ENCODE measurements at places on chromosomes 3 and 15.

DNA sequence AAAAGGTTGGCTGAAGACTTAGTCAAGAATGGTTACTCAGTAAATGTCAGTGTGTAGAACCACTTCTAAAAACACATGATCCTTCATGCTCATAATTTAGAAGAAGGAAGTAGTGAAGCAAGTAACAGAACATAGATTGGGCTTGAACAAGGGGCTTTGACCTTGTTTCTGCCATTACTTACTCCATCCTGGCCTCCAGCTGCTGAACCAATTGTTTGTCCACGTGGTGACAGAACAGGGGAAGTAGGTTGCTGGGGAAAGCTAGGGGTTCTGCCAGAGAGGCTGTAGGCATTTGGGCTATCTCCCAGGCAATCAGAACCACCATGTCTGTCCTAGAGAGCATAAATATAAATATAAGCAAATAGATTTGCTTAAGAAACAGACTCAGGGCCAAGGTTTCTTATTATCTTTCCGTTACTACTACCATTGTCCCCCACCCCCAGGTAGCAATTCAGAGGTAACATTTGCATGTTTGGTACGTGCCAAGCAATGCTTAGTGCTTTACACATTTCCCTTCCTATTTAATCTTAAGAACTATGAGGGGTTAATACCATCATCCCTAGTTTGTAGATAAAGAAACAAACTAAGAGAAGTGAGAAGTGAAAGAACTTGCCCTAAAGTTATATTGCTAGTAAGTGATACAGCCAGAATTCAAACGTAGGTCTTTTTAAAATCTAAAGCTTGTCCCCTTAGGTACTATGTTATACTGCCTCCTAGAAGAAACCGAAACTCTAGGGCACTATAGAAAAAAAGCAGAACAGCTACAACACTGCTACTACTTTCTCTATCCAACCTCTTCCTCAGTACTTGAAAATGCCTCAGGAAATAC is 3.0 kb upstream of the SPG11 start:
- DNase-seq, result no peak

DNA sequence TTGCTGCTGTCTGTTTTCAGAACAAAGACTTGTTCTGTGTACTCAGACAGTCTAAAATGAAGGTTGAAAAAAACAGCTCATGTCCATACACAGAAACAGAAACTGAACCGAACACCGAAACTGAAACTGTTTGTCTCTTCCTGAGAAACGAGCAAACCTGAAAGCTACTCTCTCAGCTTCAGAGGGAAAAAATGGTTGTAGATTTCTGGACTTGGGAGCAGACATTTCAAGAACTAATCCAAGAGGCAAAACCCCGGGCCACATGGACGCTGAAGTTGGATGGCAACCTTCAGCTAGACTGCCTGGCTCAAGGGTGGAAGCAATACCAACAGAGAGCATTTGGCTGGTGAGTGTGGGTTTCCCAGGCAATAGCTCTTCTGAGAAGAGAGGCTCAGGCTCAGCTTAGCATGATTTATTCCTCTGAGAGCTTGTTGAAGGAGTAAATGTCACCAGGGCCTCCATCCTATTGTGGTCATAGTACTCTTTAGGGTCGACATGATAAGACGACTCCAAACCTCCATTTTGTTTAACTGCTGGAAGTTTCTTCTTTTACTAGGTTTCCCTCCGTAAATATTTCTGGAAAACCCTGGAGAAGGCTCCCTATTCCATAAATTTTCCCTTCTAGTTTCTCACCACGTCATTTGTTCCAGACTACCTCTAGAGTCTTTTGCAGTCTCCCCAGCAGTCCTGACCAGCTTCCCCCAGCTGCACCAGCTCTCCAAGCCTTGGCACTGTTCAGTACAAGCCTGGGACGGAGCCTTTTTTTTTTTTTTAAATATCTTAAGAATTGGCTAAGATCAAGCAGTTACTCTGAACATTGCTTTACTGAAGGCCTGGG is at the start of gene RTP4:
Gene RTP4, plus strand, starts transcription at position 135 of the 838 bp plus-strand sequence. Its CDS starts 57 bp downstream, at position 192.
- DNase-seq, result no peak

DNA sequence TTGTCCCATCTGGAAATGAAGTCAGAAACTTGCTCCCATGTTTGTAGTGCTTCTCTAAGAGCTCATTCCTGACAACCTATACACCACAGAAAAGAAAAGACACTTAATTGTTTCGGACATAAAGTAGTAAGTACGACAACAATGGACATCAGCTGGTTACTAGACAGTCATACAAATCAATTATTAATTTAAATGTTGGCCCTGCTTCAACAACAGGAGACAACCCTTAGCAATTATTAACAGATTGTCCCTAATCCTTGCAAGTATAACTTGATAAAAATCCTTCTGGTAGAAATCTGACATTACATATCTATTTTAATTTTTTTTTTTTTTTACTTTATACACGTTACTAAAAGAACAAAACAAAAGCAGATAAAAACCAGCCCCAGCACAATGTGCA is 29.8 kb downstream of the ERICH6 start:
- DNase-seq, result no peak

- no peak for DNase-seq
Measured at GRCh38 chr3:71494212-71494611, 89.3 kb downstream of the FOXP1 start.

- no peak for DNase-seq
Measured at GRCh38 chr3:194910414-194910984, 224.8 kb downstream of the FAM43A start.

- DNase-seq, result no peak
Measured at GRCh38 chr15:35477312-35478262, 68.4 kb downstream of the DPH6 start.

DNA sequence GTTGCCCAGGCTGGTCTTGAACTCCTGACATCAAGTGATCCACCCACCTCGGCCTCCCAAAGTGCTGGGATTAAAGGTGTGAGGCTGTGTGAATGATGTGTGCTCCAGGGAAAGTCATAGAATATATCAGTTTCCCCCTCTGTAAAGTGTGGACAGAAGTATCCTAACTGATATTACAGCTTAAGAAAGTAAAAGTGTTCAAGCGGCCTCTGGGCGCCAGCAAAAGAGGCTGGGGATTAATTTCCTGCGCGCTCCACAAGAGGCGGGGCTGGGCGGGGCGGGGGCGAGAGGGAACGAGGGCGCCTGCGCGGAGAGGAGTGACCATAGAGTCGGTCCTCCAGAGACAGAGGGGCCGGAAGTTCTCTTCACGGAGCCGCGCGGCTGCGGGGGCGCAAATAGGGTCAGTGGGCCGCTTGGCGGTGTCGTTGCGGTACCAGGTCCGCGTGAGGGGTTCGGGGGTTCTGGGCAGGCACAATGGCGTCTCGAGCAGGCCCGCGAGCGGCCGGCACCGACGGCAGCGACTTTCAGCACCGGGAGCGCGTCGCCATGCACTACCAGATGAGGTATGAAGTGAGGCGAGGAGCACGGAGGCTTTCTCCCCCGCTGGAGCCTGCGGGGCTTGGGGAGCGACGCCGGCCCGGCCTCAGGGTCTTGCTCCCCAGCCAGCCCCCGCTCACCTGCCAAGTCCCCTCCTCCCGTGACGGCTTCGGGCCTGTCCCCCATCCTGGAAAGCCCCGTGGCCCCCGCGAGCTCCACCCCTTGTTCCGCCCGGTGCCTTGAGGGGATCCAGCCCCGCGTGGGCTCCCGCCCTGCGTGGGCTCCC is at the start of gene JAGN1:
Gene JAGN1, plus strand, starts transcription at position 362 of the 823 bp plus-strand sequence. Its CDS starts 113 bp downstream, at position 475.
- DNase-seq, result peak; percentile 47

- DNase-seq, result no peak
Measured at GRCh38 chr3:31505371-31506048, 27.2 kb upstream of the STT3B start.

DNA sequence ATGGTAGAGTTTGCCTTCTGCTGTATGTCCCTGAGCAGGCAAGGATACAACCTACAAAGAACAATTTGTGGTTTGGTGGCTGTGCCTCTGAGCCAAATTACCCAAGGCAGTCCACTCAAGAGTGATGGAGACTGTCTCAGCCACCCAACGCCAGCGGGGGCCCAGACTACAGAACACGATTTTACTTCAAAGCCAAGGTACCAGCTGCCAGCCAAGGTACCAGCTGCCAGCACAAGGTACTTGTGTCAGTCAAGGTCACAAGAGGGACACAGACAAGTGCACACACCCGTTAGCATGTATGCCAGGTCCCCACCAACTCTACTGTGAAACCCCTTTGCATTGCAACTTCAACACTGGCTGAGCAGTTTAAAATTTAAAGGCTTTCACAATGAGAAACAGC is 23.5 kb downstream of the COLQ start:
- DNase-seq, result no peak

- no peak for DNase-seq
Measured at GRCh38 chr3:141564241-141564640, 77.4 kb downstream of the RASA2 start.

DNA sequence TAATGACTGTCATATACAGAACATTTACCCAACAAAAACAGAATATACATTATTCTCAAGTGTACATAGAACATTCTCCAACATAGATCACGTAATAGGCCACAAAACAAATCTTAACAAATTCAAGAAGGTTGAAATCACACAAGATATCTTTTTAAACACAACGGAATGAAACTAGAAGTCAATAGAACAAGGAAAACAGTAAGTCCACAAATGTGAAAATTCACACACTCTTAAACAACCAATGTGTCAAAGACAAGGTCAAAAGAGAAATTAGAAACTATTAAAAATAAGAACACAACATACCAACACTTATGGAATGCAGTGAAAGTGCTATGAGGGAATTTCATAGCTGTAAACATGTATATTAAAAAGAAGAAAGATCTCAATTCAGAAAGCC is 81.2 kb upstream of the SLCO2A1 start:
- no peak for DNase-seq

GRCh38 chr3:47799733-47800132 is 3.2 kb upstream of the DHX30 start:
- no peak for DNase-seq

DNA sequence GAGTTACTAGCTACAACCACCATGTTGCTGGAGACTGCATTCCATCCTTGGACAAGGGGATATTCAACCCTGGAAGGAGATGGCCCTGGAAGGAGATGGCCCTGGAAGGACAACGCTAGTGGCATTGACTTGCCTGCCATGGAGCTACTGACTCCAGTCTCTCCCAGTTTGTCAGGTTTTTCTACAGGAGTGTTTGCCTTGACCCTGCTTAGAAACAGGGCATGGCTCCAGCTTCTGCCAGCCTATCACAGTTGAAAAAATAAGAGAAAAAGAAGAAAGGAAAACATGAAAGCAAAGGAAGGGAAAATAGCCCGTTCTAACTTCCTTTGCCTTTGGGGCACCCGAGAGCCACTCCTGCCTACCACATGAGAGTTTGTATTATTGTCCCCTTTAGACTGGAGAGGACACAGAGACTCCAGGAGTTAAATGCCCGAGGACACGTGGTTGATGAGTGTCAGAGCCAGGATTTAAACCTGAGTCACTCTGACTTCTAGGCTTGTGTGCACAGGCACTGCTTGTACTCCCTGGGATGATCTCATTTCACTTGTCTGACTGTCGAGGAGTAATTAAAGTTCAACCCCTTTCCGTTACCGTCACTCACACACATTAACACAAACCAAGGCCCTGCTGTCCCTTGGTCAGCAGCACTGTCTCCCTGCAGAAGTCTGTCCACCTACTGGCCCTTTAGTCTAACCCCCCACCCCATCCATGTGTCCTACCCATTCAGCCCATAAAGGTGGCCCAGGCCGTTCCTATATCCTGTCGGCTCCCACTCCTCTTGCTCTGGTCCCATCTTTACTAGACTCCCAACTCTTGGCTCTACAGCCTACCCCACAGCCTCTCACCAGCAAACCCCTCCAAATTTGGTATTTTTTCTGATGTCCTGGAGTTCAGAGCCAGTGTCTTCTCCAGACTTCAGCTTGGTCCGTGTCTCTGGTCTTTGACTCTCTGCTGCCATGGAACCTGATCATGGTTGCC is 46.1 kb downstream of the C2CD4A start:
- no peak for DNase-seq

DNA sequence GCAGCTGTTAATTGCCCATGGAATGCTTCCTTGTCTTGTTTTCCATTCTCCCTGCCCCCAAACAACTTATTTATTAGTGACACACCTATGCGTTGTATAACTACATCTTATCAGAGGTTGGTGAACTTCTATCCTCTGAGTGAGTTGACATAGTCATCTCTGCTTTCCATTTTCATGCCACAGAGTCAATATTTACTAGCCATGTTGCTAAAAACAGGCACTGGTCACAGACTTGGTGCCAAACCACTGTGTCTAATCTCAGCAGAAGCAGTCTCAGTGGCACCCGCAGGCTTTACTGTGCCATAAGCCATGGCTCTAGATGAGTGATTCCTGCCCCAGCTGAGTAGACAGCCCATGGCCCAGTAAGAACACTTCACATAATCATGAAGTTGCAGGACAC is 26.5 kb downstream of the DAPK2 start:
- peak; percentile 71 for DNase-seq

- no peak for DNase-seq
Measured at GRCh38 chr3:188365988-188366698, 212.2 kb downstream of the LPP start.

- no peak for DNase-seq
Measured at GRCh38 chr3:126742057-126742456, 38.0 kb downstream of the CHCHD6 start.

DNA sequence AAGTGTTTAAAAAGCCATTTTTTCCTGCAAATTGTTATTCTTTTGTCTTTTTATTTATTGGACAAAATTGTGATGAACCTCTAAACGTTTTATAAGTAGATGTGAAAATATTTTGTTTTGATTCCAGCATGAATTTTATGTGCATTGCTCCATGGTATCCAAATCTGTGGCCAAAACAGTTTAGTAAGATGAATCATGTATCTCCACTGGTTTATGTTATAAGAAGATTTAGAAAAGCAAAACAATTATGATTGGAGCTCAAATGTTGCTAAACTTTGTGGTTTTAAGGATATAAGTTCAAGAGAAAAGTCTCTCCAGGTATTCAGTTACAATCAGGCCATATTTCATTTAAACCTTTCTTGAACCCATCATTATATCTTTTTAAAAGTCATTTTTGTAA is 80.9 kb downstream of the NECTIN3 start:
- DNase-seq, result no peak

DNA sequence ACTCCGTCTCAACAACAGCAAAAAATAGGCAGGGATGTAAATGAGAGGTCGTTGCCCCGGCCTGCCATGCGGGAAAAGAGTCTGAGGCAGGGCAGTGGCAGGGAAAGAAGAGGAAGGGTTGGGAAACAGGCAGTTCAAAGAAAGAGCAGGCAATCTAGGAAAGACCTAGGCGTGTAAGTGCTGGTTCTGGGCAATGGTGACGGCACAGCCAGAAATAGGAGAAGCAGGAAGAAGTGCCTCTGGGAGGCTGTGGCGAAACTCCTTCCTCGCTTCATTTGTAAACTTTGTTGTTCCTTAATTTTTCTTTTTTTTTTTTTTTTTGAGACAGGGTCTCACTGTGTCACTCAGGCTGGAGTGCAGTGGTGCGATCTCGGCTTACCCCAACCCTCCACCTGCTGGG is 4.3 kb downstream of the SLC51A start:
- no peak for DNase-seq

- DNase-seq, result no peak
Measured at GRCh38 chr3:102933377-102933776, 498.6 kb downstream of the ZPLD1 start.

GRCh38 chr3:18223571-18223970 is 201.6 kb downstream of the SATB1 start:
- DNase-seq, result no peak

DNA sequence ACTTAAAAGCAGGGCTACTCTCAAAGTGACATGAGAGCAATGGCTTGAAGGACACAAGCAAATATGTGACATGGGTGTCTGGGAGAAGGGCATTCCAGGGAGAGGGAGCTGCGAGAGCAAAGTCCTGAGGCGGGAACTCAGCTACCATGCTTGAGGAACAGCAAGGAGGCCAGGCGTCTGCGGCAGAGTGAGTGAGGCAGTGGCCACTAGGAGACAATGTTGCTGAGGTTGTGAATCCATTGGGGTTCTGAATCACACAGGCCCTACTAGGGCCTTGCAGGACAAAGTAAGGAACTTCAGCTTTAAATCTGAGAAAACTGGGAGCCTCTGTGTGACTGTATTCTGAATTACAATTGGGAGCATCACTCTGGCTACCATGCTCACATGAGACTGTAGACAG is 94.1 kb upstream of the PRICKLE2 start:
- DNase-seq, result no peak
